Activated naive CD4-positive, alpha-beta T cell treated with anti-CD3 and anti-CD28 coated beads for 36 hours (primary cell): ENCODE measurements at places on chromosomes 2 and 18. TPM values are rescaled to one million over a fixed set of nuclear protein-coding genes. Genes with fewer than 3 reads are reported as not detected.

GRCh38 chr2:19738707-19739106, 163.1 kb downstream of the TTC32 start:
- no peak overlapping the region for H3K4me3 ChIP-seq
- no peaks in the 10 kb centered on the region for H3K4me1 ChIP-seq
- no peak for DNase-seq
- peaks cover 5% of the 10 kb centered on the region for H3K27me3 ChIP-seq
- no peaks in the 10 kb centered on the region for H3K36me3 ChIP-seq

- H3K27ac ChIP-seq, result no peak overlapping the region
- no peaks in the 10 kb centered on the region for H3K4me1 ChIP-seq
- DNase-seq, result no peak
- H3K36me3 ChIP-seq, result no peaks in the 10 kb centered on the region
Observed at GRCh38 chr2:112960230-112960825, 17.5 kb upstream of the IL36G start.

DNA sequence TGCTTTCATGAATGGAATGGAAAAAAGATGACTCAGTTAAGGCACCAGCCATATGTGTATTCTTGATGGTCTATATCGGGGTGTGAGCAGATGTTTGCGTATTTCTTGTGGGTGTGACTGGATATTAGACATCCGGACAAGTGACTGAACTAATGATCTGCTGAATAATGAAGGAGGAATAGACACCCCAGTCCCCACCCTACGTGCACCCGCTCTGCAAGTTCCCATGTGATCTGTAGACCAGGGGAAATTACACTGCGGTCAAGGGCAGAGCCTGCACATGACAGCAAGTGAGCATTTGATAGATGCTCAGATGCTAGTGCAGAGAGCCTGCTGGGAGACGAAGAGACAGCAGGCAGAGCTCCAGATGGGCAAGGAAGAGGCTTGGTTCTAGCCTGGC, 12.4 kb upstream of the PRLH start:
- no peak overlapping the region for H3K4me3 ChIP-seq
- no peak overlapping the region for H3K27ac ChIP-seq
- DNase-seq, result no peak
- H3K36me3 ChIP-seq, result no peaks in the 10 kb centered on the region
- peaks cover 13% of the 10 kb centered on the region for H3K4me1 ChIP-seq
- peaks cover 5% of the 10 kb centered on the region for H3K27me3 ChIP-seq

The PLB1 gene
- total RNA-seq, result 1.6 TPM

DNA sequence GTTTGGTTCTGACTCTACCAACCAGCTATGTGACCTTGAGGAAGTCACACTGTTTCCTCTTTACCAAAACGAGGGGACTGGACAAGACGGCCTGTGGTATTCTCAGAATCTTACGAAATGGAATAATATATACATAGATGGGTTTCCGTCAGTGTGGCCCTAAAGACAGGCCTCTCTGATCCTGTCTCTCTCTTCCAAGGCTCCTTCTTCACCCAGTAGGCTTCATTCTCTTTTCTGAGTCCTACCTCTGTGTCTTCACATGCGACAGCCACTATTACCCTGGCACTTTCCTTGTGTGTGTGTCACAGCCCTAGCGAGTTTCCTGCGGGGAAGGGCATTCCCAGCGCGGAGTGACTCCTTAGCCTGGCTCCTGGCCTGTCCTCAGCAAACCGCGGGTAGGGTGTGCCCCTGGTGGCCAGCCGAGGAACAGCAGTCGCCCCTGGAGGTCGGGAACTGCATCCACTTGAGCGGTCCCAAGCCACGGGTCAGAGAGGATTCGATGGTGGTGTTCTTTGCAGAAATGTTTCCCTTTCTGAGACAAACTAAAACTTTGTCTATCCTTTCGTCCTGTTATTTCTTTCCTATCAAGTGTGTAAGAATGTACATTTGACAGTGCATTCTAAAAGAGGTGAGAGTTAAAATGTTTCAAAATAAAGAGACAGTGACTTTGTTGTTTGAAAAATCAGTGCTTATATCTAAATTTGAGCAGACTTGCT, 63.3 kb downstream of the RAB31 start:
- H3K27ac ChIP-seq, result no peak overlapping the region
- H3K4me3 ChIP-seq, result no peak overlapping the region
- peaks cover 26% of the 10 kb centered on the region for H3K27me3 ChIP-seq
- H3K36me3 ChIP-seq, result no peaks in the 10 kb centered on the region
- H3K4me1 ChIP-seq, result peaks cover 2% of the 10 kb centered on the region
- DNase-seq, result peak; percentile 73

The HOXD9 gene
- total RNA-seq, result not detected

The MROH2A gene
- not detected for total RNA-seq

- H3K27me3 ChIP-seq, result no peaks in the 10 kb centered on the region
- H3K4me3 ChIP-seq, result no peak overlapping the region
- DNase-seq, result no peak
Observed at GRCh38 chr2:42914314-42914713, 121.9 kb upstream of the HAAO start.

DNA sequence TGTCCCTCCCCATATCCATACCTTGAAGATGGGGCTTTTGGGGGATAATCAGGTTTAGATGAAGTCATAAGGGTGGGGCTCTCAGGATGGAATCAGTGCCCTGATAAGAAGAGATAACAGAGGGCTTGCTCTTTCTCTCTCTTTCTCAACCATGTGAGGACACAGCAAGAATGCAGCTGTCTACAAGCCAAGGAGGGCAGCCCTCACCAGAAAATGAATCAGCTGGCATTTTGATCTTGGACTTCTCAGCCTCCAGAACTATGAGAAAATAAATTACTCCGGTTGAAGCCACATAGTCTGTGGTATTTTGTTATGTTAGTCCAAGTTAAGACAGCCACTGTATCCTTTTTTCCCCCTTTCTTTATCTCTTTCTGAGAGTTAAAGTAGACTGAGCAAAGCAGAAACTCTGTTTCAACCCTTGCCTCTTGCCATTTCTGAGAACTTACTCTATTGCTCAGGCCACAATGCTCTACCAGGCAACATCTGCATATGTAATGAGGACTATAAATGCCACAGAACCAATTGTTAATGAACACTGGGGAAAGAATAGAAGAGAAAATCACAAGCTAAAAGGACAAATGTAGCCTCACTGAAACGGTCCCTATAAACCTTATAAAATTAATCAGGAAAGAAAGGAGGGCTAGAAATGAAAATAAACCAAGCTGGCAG, 56.9 kb downstream of the SRBD1 start:
- H3K27ac ChIP-seq, result peak overlapping the region; percentile 53
- DNase-seq, result no peak
- peaks cover 24% of the 10 kb centered on the region for H3K36me3 ChIP-seq
- peaks cover 20% of the 10 kb centered on the region for H3K4me1 ChIP-seq
- H3K27me3 ChIP-seq, result no peaks in the 10 kb centered on the region

The PTH2R gene
- total RNA-seq, result not detected

DNA sequence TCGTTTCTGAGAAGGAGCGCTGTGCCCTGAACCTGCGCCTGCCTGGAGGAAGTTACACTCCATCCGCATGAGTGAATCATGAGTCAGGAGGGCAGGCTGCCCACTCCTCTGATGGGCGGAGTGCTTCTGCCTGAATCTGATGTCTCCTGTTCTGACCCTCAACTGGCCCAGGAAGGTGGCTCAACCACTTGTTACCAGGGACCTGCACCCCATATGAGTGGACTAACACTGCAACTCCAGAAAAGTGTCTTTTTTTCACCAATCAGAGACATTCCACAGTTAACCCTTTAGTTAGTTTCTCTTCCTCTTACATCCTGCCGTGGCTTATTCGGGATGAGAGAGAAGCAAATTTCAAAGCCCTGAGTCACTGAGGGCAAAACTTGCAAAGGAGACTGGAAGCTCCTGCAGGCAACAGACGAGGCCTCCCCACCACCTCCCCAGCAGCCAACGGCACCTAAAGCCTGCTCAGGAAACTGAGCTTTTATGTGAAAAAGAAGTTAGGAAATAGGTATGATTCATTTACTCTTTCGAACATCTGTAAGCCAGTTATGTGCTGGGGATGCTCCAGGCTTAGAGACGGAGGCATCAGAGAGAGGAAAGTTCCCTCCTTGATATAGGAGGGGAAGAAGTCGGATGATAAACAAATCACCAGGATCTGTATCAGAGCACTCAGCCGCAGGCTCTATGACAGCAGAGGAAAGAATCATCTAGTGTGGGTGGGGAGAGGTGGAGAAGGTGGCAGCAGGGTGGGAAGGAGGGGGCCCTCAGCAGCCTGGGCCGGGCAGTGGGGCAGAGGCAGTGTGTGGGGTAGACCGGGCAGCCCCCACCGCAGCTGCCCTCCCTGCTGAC, 30.9 kb downstream of the MBP start:
- peak overlapping the region; percentile 50 for H3K4me3 ChIP-seq
- DNase-seq, result peak; percentile 82
- H3K27ac ChIP-seq, result peak overlapping the region; percentile 98
- peaks cover 92% of the 10 kb centered on the region for H3K4me1 ChIP-seq
- H3K36me3 ChIP-seq, result peaks cover 43% of the 10 kb centered on the region
- H3K27me3 ChIP-seq, result no peaks in the 10 kb centered on the region

The NEB gene
- total RNA-seq, result 0.14 TPM

- no peak overlapping the region for H3K27ac ChIP-seq
- no peaks in the 10 kb centered on the region for H3K36me3 ChIP-seq
- no peak for DNase-seq
Observed at GRCh38 chr2:210938228-210938627, 381.8 kb downstream of the CPS1 start.
